ENCODE measurements at places on chromosomes 12 and 14. TPM values are rescaled to one million over a fixed set of nuclear protein-coding genes. Genes with fewer than 3 reads are reported as not detected.

GRCh38 chr14:87805315-87805723 lies 187.7 kb downstream of the GALC start:
- no peak for DNase-seq

GRCh38 chr12:28887461-28887990 lies 261.6 kb upstream of the FAR2 start:
- DNase-seq: no peak

DNA sequence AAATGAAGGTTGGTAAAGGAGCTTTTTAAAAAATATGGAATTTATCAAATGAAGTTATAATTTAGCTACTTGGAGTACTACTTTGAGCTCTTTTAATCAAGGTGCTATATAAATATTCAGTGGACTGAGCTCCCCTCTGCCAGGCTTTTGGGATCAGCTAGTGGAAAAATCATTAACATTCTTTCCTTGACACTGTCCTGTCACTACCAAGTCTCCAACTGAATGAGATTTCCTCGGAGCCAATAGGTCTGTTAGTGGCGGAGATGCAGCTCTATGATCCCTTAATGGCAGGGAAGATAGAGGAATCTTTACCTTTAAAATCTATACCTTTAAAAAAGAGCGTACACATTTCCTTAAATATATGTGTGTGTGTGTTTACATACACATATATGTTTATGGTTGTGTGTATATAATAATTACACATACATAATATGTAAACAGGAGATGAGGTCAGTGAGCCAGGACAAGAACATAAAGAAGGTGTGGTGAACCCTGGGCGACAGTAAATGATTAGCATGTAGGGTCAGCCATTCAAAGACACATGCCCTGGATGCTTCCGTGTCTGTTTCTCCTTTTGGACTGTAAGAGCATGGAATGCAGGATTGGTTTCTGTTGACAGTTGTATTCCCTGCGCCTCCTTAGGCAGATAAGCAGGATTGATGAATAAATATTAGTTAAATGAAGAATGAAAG lies 47.7 kb upstream of the ATP2A2 start:
- DNase-seq: no peak

The PCBP2 gene
- polyA plus RNA-seq: 1,185 TPM

DNA sequence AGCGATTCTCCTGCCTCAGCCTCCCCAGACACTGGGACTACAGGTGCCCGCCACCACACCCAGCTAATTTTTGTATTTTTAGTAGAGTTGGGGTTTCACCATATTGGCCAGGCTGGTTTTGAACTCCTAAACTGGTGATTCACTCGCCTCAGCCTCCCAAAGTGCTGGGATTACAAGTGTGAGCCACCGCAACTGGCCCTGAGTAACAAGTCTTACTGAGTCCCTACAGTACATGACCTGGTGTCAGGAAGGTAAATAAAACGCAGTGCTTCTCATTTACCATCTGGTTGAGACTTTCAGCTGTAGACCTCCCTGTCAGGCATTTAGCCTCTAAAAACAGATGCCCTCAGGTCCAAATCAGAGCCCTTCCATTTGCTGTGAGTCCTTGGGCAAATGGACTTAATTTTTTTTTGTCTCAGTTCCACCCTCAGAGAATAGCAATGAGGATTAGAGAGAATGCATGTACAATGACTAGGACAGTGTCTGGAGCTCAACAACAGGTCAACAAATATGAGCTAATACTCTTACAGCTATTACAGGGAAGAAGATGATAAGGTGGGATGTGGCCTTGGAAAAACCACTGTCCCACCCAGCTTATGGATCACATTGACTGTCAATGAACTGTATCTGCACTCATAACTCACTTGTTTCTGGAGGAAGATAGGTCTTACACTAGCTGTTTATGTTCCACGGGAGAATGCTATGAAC lies 70.5 kb downstream of the PHLDA1 start:
- DNase-seq: no peak

DNA sequence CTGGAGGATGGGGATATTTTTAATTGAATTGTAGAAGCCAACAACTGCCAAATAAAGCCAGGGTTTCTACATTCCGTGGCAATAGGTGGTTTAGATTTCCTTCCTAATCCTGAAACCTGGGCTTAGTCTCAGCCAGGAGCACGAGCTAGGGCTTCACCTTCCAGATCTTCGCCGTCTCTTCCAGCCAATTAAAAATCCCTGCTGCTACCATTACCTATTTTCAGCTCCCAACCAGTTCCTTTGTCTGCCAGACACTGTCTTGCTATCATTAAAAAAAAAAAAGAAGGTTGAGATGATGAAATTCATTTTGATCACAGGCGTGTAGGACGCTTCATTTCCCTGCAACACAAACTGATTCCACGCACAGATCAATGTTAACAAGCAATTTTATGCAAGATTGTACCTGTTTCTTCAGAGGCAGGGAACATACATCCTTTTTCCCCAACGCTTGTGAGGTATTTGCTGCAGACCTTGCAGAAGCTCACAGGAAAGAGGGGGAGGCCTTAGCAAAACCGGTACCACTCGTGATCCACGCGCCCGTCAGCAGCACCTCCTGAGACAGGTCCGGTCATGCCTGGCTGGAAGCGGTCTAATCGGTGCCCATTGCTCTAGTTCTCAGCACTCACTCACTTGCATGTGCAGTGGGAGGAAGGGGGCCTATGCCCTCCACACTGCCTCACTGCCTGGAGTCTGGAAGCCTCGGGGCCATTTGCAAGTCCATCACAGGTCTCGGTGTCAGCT lies 65.1 kb downstream of the SLC6A12 start:
- no peak for DNase-seq

DNA sequence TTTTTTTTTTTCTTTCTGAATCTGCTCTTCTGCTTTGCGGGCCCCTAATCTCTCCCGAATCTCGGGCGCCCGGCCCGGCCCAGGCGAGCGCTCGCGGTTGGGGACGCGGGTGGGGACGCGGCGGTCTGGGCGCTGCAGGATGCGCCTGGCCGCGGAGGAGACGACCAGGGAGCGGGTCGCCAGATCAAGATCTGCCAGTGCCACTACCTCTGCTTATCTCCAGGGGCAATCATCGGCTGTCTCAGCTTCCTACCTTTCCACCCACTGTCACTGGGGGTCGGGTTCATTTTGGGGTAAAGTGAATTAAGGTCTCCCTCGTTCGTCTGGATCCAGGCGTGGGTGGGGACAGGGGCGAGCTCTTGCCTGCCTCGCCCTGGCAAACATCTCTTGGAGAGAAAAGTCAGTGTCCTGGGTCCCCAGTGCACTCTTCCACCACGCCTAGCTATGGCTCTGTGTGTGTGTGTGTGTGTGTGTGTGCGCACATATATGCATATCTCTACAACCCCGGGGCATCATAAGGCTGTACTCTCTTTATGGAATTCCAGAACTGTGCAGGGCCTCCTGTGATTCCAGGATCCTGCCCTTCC lies 422.3 kb downstream of the VRK1 start:
- no peak for DNase-seq

The SERPINA12 gene
- polyA plus RNA-seq: 0.91 TPM

DNA sequence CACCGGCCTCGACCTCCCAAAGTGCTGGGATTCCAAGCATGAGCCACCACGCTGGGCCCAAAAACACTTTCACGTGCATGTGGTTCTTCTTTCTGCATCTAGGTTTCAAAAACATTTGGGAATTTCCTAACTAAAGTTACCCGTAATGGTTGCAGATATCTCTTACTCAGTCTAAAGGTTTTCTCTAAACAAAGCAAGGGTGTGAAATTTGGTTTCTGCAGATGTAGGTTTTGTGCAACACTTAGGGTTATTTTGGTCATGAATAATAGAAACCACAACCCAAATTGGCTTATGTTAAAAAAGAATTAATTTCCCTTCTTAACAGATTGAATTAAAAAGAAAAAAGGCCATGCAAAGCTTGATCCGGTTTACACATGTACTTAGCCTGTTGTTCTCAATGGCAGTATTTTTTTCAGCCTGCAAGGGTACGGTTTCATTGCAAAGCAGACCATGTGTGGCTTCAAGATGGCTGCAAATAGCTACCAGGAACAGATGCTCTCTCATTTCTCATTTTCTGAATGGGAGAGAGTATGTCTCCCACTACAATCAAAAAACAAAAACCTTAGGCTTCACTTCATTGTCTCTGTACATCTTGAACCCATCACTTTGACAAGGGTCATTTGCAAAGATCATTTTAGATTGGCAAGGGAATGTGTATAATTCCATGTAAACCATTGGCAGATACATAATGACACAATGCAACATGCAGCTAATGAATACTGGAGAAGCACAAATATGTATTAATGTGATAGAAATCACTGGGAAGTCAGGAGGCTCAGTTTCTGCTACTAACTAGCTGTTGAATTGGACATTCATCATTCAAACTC lies 491.2 kb upstream of the FLRT2 start:
- DNase-seq: no peak

All from left kidney (tissue), 8 donors.